Effector memory CD8-positive, alpha-beta T cell (primary cell): ENCODE measurements at places on chromosomes 11 and 22.
A peak's percentile ranks its signal among the peaks of the same experiment; 100 is the strongest.

GRCh38 chr11:89490981-89491690 is at the start of gene NOX4:
NOX4 (minus strand) TSS chr11:89491375; CDS start chr11:89491246, 129 bp downstream.
- DNase-seq: no peak

GRCh38 chr22:45212306-45212709 is 28.4 kb downstream of the KIAA0930 start:
- DNase-seq: no peak

- DNase-seq: no peak
These were observed 6.0 kb downstream of the MALAT1 start for GRCh38 chr11:65504674-65505465.

- peak; percentile 42 for DNase-seq
These were observed at the start of gene HSPA8 for GRCh38 chr11:123061403-123062157. HSPA8 (minus strand) TSS chr11:123062136; CDS start chr11:123061324, 812 bp downstream.

- DNase-seq: no peak
These were observed 375.9 kb downstream of the LUZP2 start for GRCh38 chr11:24872651-24873311.

DNA sequence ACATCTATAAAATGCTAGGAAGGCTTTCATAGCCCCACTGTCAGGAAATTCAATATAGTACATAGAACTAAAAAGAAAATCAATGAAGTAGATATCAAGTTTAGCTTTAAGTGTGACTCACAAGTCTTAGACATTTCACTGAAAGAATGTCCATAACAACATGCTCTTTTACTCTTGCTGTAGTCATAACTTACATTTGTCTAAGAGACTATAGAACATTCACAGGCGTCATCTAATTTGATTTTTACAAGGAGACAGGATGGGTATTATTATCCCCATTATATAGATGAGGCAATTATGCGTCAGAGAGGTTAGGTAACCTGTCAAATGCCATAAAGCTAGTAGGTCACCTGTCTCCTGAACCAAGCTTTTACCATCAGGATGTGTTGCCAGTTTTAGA is 36.9 kb downstream of the BDNF start:
- no peak for DNase-seq

DNA sequence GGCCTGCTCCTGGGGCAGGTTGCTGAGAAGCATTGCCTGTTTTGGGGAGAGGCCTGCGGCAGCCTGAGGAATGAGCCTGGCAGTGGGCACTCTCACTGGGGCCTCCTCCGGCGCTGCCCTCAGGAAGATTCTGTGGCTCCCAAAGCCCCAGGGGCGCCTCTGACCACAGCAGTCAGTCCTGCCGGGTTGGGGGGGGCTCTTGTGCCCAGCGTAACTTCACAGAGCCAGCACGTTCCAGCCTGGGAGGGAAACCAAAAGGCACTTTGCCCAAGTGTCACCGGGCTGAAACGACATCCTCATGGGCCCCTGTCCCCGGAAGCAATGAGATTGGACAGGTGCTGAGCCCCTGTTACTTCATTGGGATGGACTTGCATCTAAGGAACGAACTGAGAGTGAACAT is 4.3 kb upstream of the LRP5 start:
- DNase-seq: no peak

GRCh38 chr11:105158436-105158835 is 18.9 kb upstream of the CARD18 start:
- DNase-seq: no peak

- DNase-seq: no peak
These were observed 8.5 kb downstream of the BATF2 start for GRCh38 chr11:64987998-64988854.

- DNase-seq: no peak
These were observed 2.1 kb upstream of the DGKZ start for GRCh38 chr11:46345131-46345597.

DNA sequence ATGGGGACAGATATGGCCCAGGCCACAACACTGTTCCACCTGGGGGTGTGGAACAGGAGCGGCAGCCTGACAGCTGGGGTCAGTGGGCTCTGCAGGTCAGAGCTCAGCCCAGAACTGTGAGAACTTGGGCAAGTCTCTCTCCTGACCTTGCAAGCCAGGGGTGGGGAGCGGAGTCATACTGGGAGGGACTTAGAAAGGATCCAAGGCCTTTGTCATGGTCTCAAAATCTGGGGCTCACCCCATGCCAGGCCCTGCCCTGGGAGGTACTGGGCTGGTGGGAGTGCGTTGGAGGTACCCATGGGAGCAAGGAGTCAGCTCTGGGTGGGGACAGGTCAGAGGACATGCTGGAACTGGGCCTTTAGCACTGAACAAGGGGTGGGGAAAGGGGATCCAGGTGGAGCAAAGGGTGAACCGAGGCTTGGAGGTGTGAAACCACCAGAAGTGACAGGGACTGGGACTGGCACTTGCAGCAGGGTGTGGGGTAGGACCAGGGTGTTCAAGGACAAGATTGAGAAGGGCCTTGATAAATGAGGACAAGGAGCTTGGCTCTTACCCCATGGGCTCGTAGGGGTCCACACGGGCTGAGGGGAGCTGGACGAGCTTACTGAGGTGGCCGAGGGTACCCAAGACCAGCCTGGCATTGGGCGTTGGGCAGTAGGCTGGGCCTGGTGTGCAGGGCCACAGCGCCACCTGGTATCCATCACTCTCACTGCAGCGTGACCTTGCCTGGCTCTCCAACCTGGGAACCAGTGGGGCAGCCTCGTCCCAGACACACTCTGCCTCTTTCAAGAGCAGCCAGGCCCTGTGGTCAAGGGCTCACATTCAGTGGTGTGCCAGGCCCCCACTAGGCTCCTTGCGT is 7.4 kb upstream of the PMM1 start:
- DNase-seq: no peak

DNA sequence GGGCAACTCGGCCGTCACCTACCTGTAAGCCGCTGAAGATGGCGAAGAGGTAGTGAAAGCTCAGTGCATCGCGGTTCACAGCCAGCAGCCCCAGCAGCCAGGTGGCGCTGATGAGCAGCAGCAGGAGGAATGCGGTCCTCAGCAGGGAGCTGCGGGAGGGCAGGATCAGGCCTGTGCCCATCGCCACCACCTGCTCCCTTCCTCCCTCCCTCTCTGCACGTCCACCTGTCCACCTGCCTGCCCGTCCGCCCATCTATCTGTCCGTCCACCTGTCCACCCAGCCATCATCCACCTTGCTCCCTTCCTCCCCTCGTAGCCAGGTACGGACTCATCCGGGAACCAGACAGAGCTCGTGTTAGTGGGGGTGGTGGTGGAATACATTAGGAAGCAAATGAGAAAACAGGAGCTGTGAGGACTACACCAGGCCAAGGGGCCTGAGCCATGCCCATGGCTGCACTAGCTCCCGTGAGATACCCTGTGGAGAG is 32.2 kb downstream of the TRMU start:
- DNase-seq: peak; percentile 79

DNA sequence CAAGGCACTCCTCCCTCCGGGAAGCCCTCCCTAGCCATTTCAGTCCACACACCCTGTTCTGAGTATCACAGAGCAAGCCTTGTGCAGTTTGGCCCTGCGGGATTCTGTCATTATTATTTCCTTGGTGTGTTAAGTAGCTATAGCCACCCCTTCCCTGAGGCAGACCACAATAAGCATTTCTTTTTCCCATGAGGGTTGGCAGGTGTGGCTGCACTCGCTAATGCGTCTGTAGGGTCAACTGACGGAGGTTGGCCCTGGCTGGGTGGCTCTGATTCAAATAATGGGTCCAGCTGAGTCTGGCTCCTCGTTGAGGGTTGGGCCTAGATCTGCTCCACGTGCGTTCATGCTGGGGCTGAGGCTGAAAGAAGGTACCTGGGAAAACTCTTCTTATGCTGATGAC is 5.1 kb downstream of the F2 start:
- no peak for DNase-seq

GRCh38 chr11:73975479-73975757 is 7.2 kb downstream of the UCP2 start:
- DNase-seq: no peak

DNA sequence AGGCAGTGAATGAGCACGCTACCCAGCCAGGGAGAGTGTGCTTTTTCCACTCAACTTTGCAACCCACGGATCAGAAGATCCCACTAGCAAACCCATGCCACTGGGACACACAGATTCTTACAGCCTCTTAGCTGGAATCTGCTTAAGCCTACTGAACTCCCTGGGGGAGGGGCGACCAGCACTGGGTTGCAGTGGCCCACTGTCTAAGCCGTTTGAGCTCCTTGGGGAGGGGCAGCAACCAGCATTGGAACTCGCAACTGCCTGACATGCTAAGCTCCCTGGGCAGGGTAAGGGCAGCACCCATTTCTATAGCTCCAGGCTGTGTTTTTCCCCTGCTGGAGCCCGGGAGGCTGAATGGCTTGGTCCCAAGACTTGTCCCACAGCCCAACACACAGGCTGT is 99.6 kb downstream of the FAM168A start:
- no peak for DNase-seq

DNA sequence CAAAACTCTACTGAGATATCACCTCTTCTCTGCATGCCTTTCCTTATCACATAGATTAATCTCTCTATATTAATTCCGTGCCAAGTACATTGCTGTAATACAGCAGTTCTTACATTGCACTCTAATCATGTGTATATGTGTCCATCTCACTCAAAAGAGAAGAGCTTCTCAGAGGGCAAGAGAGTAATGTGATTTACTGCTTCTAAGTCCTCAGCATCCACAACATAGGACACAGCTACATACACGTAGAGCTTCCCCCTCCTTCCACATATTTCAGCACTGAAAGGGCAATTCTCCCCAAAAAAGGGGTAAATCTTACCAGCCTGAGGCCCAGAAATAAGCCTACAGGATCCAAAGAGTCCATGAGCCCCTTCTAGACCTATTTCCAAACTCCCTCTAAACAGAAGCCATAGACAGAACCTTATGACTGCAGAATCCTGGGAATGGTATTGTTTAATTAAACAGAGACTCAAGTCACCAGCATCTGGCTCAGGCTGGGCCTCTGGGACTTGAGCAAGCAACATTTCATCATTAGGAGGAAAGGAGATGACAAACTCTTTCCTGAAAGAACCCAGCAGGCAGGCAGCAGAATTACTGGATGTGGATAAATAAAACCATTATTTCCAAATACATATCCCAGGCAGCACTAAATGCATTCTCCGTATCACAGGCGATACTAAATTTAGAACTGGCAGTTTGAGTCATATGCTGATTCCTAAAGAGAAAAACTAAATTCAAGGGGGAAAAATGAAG is 87.2 kb downstream of the KCNC1 start:
- DNase-seq: no peak

- no peak for DNase-seq
These were observed 112.5 kb upstream of the CLPB start for GRCh38 chr11:72546866-72547265.

DNA sequence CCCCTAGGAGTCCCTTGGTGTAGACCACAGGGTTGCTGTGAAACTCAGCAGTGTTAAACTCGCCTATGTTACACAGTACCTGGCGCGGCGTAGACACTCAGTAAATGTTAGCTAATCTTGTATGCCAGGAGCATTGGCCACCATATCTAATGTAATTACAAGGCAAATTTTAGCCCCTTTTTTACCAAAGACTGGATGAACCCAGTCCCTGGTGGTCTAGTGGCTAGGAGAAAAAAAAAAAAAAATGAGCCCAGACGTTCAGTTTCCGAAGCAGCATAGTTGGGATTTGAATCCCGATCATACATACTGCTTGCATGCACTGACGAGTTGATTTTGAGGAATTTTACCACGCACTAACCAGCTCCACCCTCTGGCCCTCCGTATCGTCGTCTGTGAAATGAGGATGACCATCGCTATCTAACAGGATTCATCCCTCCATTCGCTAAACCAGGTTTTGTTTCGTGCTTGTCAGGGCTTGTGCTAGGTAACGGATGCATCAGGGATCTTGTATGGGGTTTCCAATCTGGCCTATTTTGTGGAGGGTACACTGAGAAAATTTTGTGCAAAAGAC is 688 bp downstream of the PTS start:
- DNase-seq: no peak

GRCh38 chr11:33577204-33577603 is 123.4 kb downstream of the C11orf91 start:
- DNase-seq: no peak

GRCh38 chr11:115912484-115912945 is 408.3 kb upstream of the CADM1 start:
- DNase-seq: no peak

GRCh38 chr11:59767225-59767611 is 12.0 kb downstream of the STX3 start:
- peak; percentile 12 for DNase-seq

GRCh38 chr22:46611189-46611588 is 9.0 kb upstream of the GRAMD4 start:
- no peak for DNase-seq

DNA sequence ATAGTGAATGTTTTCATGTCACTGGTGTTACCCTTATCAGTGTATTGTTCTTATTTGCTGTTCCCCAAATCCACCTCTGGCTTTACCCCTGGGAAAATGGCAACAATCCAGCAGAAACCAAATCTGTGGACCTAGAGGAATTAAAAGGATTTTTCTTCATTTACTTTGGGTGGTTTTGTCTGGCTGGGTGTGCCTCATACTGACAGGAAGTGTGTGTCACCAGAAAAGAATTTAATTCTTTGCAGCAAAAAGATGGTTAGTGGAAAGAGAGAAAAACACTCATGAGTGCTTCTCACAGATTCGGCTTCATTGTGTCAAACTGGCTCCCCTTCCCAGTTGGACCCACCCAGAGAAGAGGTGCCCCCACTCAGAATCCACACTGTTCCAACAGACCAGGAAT is 38.9 kb downstream of the FZD4 start:
- DNase-seq: no peak

GRCh38 chr11:117980280-117980679 is 5.9 kb upstream of the IL10RA start:
- DNase-seq: no peak

GRCh38 chr22:31938296-31938695 is 6.0 kb upstream of the YWHAH start:
- no peak for DNase-seq

GRCh38 chr11:83493034-83493433 is 206.9 kb upstream of the CCDC90B start:
- no peak for DNase-seq

DNA sequence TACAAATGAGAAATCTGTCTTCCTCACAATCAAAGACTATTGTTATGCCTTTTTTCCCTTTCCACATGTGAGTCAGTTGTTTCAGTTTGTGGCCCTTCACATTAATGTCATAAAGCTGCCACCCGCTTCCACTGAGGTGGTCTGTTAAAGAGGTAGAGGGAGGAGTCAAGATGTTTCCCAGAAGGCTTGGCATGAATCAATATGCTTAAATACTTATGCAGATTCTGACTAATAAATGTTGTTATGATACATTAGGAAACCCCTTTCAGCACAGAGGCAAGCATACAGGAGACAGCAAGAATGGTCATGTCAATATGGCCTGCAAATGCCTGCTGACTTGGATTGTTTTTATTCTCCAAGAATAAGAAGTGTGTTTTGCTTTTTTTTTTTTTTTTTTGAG is 6.5 kb downstream of the RTN3 start:
- DNase-seq: no peak
